ENCODE measurements at places on chromosomes 2 and 18.

DNA sequence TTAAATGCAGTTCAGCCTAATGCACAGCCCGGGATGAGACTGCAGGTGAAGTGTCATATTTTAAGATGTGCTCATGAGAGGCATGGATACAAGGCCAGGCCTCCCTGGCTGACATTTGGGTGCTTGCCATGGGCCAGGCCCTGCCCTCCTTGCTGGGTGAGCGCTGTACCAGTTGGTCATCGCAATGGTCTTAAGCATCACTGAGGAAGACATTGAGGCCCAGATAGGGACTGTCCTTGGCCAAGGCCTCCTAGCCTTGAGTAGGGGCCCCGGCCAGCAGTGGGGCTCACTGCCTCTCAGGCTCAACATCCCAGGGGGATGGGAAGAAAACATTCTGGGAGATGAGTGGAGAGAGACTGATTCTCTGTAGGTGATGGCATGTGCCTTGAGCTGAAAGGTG, 184.3 kb downstream of the SH3RF3 start:
- no peak for DNase-seq

GRCh38 chr2:121491518-121491917, 39.2 kb upstream of the RNU4ATAC start:
- DNase-seq = no peak

DNA sequence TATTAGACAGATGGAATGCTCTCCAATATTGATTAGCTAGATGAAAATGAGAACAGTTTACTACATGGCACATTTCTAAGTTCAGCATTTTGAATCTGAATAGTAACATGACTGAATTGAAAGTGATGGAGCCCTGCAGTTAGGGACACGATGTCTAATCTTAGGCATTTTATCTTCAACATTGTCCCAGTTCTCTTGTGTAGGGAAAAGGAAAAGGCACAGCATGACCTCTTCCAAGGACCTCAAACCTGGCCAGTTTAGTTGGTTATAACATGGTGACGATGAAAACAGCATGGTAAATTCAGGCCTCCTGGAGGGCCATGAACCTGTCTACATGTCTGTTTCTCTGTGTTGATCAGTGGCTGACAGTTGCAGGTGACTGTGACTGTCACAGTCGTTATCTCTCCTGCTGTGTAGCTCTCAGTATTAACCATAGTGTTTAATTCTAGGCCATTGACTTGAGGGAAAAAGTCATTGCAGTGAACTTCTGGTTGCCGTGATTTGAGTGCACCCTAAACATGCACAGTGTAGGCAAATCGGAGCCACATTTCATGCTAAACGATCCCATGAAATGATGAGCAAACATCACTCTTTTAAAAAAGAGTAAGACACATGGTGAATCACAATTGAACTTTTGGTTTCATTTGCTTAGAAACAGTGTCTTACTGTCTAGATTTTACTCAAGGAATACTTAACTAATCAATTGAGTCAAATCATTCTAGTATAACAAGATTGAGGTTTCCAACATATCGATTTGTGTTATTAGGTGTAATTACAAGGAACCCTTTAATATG, 129.7 kb downstream of the PHLPP1 start:
- no peak for DNase-seq

GRCh38 chr2:100992262-100992661, 9.8 kb upstream of the RPL31 start:
- DNase-seq = no peak

DNA sequence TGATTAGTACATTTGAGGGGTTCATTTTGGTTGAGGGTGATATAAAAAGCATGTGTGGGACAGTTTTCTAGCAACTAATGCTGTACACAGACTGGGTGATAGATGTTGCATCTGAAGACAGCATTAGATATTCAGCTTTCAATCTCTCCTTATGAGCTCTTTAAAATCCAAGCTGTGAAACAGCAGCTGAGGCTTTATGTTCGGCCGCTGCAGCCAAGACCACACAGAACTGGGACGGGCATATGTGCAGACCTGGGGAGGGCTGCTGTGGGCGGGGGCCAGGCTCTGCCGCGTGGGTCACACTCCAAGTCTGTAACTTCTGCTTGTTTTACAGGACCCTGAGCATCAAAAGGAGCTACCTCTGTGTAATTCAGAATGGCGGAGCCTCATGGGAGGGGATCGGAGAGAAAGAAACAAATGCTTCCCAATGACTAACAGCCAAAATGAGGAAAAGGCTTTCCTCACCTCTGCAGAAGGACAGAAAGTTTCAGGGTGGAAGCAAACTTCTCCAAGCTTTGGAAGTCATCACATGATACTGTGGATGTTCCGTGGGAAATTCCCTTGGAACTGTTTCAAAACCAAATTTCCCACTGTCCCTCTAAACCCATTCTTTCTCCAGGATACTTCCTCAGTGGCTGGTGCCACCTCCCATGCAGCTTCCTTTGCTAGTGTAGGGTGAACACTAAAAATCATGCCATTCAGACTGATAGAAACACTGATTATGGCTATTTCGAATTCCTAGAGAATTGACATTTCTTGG, 711.9 kb upstream of the ID2 start:
- DNase-seq = no peak

- no peak for DNase-seq
Observed at GRCh38 chr2:55239656-55240222, 7.3 kb downstream of the RPS27A start.

DNA sequence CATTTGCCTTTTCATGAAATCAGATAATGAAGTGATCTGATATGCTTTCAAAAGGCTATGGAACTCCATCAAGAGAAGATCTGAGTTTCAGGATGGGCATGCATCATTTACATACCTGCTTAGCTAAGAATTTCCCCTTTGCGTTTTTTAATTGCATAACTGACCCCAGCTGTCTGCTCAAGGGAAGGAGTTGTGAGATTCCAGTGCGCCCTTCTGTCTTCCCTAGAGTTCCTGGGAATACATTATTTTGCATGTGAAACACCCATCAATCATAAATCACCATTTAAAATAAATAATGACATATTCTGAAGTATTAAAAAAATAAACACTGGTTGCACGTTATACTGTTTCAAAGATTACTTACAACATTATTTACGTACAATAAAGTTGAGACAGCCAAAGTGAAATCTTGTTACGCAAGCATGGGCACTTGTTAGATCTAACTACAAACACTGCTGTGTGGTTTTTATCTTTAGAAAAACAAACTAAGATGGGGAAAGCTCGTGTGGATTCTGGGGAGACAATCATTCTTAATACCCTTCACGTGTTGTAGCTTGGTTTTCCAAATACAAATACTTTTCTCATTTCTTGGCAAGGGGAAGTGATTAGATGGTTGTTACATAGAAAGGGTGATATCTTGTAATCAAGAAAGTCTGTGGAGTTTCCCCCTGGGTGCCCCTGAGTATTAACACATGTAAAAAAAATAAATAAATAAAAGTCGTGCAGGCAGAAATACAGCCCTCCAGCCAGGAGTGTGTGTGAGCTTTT, 125.7 kb upstream of the LMAN1 start:
- DNase-seq = no peak

- DNase-seq = no peak
Observed at GRCh38 chr2:110819711-110820110, 87.3 kb downstream of the ACOXL start.

DNA sequence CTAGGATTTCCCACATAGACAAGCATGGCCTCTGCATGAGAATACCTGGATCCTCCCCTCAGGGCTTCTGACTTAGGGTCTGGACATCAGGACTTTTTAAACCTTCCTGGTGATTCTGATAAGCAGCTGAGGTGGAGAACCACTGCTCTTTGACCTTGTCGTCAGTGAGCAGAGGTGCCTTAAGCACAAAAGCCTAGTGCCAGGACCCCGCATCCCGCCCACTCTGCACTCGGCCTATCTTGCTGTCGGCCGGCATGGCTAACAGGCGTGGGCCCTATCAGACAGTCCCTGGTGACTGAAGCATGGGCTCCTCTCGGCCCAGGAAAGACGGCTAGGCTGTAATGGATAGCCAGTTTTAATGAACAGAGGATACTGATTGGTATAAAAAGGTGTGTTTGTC, 6.2 kb downstream of the ANKRD23 start:
- DNase-seq = no peak

GRCh38 chr2:158499383-158499782, 42.6 kb downstream of the PKP4 start:
- no peak for DNase-seq

GRCh38 chr2:25371253-25372241, 29.8 kb upstream of the DNMT3A start:
- DNase-seq = no peak

DNA sequence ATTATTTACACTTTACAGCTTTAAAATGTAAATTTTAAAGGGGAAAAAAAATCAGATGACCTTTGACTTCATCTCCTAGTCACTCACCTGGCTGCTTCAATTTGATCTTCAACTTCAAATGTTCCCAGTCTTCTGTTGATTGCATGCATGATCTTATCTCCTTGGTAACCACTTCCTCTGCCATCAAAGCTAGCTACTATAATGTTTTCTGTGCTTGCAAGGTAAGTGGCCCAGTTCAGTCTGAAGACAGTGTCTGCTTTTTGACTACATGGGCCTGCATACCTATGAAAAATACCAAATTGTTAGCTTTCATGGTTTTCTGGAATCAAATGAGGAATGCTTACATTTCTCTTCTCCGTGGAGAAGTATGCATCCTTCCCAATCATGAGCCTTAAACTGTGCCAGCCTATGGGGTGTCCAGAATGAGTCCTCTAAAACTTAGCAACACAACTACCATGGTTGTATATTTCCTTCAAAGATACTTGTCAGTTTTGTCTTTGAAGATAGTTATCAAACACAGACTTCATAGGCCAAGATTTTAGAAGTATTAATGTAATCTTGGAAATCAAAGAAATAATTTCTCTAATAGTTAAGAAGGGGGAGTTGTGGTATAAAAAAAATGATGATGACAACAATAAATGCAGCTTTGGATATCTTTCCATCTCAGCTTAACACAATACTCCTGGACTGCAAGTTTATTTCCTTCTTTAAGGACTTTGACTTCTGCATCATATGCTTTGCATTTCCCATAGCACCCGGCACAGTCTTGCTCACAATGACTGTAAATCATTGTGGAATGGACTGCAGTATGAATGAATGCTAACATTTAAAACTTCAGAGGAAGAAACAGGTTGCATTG, 62.1 kb downstream of the DPP4 start:
- DNase-seq = no peak

- DNase-seq = no peak
Observed at GRCh38 chr2:238101891-238102841, 2.0 kb downstream of the ESPNL start.

- DNase-seq = no peak
Observed at GRCh38 chr2:9690716-9691498, 60.1 kb upstream of the YWHAQ start.

- no peak for DNase-seq
Observed at GRCh38 chr2:190178066-190178722, 115.7 kb upstream of the MSTN start.

GRCh38 chr2:88606371-88607030, 20.8 kb downstream of the EIF2AK3 start:
- no peak for DNase-seq

DNA sequence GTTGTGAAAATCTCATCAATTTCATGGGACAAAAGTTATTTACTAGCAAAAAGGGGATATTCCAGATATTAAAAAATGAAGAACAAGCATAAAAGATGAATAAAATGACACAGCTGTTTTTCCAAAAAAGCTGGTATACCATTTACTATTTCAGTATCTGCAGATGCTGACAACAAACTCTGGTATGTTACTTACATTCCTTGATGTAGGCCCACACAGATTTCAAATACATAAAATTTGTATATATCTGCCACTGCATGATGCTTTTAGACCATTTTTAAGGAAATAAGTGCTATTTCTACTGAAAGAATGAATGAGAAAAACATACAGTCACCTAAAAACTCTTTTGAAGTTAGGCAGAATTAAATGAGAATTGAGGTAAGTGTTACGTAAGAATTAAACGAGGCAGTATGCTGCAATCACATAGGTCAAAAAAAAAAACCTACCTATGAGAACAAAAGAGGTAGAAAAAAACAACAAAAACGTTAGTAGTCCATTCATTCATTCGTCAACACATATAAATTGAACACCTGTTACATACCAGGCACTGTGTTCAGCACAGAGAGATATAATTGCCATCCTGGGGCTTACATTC, 32.5 kb downstream of the ARL5A start:
- no peak for DNase-seq

DNA sequence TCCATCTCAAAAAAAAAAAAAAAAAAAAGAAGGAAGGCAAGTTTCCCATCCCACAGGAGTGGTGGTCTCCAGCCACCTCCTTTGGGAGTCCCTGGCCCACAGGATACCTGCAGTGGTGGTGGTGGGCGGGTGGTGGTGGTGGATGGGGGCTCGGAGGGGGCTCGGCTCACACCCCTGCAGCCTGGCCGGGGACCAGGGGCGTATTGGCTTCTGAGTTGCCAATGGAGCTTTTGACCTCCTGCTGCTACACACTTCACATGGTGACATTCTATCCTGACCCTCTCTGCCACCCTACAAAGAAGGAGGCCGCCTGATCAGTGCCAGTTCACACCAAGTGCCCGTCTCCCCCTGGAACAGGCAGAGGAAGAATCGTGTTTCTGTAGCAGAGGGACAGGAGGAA, 119.6 kb downstream of the NFATC1 start:
- no peak for DNase-seq

DNA sequence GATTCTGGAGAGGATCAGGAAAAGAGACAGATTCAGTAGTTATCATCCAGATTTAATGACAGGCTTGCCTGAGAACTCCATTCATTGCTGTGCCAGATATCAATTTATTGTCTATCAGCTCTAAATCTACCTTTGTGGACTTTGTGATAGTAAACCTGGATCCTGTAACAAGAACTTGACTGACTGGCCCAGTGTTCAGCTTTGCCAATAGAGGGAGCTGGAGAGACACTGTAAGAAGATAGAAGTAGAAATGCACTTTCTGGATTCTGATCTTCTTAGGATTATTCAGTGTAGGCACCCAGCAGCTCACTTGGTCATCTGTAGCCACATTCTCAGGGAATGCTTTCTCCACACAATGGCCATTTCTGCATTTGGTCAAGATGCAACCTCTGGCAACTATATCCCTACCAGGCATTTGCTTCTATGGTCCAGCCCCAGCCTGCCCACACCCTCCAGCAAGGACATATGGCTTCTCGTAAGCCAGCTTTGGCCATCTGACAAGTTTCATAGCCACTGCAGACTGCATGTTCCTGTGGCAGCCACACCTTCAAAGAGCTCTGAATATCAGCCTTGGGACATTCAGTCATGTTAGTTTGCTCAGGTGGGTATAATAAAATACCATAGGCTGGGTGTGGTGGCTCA, 6.1 kb upstream of the SERPINB8 start:
- DNase-seq = no peak
